ENCODE measurements at places on chromosomes 7 and 10.

GRCh38 chr7:115679423-115679822 lies 351.1 kb downstream of the TFEC start:
- no peak for DNase-seq

DNA sequence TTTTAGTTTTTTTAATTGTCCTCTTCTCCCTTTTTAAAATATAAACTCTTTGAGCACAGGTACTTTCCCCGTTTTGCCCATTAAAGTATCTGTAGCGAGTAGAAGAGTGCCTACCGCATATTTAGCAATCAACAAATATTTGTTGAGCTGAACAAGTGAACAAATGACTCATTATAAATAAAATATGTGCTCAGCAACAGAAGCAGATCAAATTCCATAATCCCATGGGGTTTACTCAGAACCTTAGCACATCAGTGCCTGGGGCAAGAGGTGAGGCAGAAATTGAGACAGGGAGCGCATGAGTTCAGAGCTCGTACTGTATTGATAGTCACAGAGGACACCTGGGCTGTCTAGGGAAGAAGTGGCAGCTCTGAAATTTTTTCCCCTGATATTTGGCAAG lies 161.0 kb downstream of the SEM1 start:
- no peak for DNase-seq

GRCh38 chr10:10605551-10606081 lies 412.1 kb upstream of the CELF2 start:
- DNase-seq: no peak

GRCh38 chr7:21357151-21358097 lies 70.5 kb upstream of the SP4 start:
- no peak for DNase-seq

DNA sequence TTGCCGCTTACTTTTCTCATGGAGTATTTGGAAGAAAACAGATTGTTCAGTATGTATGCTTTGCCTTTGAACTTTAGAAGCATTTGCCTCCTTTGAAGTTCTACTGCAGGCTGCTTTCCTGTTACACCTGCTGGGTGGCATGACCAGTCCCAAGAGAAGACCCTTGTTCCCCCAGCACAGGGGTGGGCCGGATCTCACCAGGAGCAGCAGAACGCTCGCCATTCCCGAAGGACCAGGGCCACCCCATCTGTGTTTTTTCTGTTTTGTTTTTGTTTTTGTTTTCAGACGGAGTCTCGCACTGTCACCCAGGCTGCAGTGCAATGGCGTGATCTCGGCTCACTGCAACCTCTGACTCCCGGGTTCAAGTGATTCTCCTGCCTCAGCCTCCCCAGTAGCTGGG lies 493.6 kb downstream of the PTPRN2 start:
- DNase-seq: no peak

- no peak for DNase-seq
These were observed 34.8 kb upstream of the GPR37 start for GRCh38 chr7:124800386-124800785.

GRCh38 chr7:37694208-37695094 lies 10.9 kb downstream of the GPR141 start:
- no peak for DNase-seq

DNA sequence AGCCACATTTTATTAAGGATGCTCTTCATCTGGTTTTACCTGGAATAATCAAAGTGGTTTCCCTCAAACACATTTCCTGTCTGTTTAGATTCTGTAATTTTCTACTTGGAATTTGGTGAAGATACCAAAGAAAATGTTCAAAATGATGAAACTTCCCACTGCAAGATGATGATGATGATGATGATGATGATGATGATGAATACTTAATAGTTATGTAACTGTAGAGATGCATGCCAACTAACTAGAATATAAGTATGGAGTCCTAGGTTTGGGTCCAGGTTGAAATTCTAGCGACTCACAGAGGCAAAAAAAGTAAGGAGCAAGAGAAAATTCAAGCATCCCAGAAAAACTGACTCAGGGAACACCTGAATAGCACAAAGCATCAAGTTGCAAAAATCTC lies 104.0 kb upstream of the KIAA1217 start:
- no peak for DNase-seq

GRCh38 chr7:90994121-90994520 lies 270.1 kb upstream of the FZD1 start:
- DNase-seq: no peak

DNA sequence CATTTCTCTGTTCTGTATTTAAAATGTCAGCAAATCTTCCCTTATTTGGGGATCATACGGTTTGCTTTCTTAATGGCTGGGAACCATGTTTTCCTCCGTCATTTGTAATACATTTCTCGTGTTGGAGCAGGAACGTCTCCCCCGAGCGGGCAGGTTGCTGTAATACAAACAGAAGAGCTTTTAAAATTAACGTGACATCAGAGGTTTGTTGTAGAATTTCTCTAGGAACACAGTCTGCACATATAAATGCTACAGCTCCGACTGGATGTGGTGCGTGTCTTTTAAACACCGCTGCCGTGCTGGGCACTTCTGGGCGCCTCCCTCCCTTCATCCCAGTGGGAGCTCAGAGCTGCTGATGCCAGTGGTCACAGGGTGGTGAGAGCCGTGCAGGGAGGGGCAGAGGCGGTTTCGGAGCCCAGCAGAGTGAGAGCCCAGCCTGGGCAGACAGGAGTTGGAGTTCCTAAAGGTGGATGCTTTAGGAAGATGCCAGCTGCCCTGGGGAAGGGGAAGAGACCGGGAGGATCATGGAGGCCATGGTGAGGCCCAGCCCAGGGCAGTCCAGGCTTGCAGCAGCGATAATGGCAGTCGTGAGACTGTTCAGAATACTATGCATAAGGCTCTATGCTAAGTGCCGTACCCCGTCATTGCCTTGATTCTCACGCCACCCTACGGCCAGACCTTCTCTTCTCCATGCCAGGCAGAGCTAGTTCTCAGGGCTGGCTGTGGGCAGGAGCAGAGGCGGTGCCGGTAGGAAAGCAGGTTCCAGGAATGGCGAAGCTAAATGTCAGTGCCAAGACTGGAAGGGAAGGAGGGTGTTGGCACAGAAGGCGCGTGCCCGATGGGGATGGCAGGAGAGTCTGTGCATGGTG lies 96.2 kb downstream of the GLRX3 start:
- no peak for DNase-seq

DNA sequence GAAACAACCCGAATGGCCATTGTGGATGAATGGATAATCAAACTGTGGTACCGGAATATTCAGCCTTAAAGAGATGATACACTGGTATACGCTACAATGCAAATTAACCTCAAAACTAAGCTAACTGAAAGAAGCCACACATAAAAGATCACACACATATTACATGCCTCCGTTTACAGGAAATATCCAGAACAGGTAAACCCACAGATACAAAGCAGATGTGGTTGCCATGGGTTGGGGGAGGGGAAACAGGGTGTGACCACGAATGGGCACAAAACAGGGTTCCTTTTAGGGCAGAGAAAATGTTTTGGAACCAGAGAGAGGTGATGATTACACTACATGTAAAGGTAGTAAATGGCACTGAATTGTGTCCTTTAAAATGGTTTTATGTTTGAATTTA lies 16.6 kb downstream of the ESYT2 start:
- no peak for DNase-seq

GRCh38 chr10:78405736-78406135 lies 372.1 kb downstream of the RPS24 start:
- DNase-seq: no peak

- DNase-seq: no peak
These were observed 3.1 kb upstream of the INPP5A start for GRCh38 chr10:132534391-132535064.

DNA sequence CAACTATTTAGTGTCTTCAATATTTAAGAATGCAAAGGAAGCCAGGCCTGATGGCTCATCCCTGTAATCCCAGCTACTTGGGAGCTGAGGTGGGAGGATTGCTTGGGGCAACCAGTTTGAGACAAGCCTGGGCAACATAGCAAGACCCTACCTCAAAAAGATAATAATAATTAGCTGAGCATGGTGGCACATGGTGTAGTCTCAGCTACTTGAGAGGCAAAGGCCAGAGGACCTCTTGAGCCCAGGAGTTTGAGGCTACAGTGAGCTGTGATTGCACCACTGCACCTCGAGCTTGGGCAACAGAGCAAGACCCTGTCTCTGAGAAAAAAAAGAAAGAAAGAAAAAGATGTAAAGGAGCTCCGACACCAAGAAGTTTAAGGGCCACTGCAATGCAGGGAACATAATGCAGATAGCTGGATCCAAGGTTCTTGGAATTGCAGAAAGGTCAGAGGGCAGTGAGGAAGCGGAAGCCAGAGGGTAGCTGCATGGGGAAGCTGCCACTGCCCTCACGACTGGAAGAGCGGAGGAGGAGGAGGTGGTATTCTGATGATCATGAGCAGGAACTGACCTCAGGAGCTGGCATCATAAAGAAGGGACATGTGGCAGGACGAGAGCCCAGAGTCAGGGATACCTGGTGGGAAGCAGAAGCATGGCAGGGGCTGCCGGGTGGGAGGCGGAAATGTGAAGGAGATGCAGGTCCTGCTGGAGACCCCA lies 60.2 kb upstream of the PODXL start:
- DNase-seq: no peak

GRCh38 chr10:34869135-34869836 lies 54.2 kb upstream of the PARD3 start:
- DNase-seq: no peak

DNA sequence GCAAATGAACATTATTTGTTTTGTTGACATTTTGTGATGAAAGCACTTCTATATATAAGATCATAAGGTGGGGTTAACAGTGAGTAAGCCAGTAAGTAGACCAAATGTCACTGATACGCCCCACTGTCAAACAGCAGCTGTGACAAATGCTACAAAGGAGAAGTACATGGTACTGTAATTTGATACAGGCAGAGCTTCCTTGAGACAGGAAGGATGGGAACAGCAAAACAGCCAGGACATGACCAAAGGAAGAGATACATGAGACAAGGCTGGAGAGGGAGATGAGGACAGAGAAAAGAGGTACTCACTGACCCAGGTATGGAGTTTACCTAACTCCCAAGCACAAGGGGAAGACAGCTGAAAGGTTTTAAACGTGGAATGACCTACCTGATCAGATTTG lies 127.0 kb downstream of the SRPK2 start:
- peak; percentile 64 for DNase-seq

- DNase-seq: no peak
These were observed 95.0 kb downstream of the GRB10 start for GRCh38 chr7:50687575-50688225.

- DNase-seq: no peak
These were observed 39.4 kb downstream of the ADRA2A start for GRCh38 chr10:111116211-111116610.

Data from NCI-H524 (cell line).